Esophagus squamous epithelium (tissue), 5 donors: ENCODE measurements at places on chromosomes 7 and 10.

DNA sequence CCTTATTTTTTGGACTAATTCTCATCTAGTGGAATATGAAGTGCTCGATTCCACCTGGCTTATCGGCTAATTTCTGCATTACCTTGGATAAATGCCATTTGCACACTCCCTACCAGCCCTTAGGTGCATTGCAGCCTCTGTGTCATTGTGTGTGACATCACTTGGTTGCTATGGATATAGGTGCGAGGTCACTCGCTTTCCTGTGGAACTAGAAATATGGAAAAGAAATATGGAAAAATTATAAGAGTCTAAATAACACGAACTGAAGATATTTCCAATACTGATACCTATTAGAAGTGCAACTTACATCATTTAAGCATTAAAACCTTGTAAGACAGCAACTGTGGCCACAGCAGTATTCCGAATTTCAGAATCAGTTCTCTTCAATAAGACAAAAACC lies 2.0 kb downstream of the YWHAG start:
- no peak for DNase-seq

GRCh38 chr10:36119455-36119854 lies 477.4 kb upstream of the FZD8 start:
- no peak for DNase-seq

GRCh38 chr7:130441408-130441869 lies 623 bp upstream of the CEP41 start:
- no peak for DNase-seq

DNA sequence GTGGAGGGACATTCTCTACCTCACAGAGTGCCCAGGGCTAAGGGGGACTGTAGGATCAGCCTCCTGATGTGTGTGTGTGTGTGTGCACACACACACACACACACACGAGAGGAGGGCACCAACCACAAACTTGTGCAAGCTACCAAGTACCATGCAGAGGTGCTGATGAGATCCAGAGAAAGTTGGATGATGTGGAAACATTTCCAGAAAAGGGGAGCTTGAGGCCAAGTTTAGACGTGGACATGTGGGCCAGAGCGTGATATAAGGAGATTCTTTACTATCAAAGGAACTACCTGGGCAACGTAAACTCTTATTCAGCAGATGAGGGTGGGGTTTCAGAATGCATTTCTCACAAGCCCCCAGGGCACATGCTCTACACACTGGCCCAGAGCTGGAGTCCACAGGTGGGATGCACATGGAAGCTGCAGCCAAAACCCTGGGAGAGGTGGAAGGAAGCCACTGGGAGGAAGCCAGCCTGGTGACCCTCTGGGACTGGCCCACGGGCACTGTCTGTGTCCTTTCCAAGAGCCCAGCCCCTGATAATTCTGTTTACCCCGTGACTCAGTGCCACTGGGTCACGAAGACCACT lies 53.5 kb downstream of the DLG5 start:
- no peak for DNase-seq

- DNase-seq: no peak
Observed at GRCh38 chr7:46527360-46527759, 606.3 kb upstream of the IGFBP3 start.

GRCh38 chr7:81926154-81926553 lies 156.3 kb upstream of the HGF start:
- no peak for DNase-seq

DNA sequence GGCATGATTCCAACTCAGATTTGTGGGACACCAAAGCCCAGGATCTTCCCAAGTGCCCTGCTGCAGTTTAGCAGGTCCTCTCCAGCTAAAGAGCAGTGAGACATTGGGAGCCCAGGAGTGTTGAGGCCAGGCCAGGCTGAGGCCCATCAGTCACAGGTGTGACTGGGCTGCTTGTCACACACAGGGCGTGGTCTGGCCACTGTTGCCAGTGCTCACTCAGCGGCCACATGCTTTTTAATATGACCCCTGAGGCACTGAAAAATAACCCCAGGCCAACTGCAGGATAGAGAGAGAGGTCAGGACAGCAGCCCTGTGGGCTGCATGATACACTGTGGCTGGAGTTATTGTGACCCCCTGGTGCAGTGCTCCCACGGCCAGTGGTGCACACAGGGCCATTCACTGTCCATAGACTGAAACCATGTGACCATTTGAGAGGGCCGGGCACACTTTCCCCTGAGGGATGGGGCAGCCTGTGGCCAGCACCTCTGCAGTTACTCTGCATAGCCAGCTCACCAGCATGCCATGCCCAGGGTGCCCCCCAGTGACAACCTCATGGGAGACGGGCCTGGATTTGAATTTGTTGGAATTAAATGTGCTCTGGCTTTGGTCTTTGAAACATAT lies 4.2 kb downstream of the GDF2 start:
- no peak for DNase-seq

GRCh38 chr7:115099906-115100305 lies 178.0 kb downstream of the MDFIC start:
- no peak for DNase-seq

- DNase-seq: no peak
Observed at GRCh38 chr10:132724446-132724845, 61.5 kb downstream of the NKX6-2 start.

- DNase-seq: no peak
Observed at GRCh38 chr7:37942934-37943610, 22.6 kb downstream of the EPDR1 start.

DNA sequence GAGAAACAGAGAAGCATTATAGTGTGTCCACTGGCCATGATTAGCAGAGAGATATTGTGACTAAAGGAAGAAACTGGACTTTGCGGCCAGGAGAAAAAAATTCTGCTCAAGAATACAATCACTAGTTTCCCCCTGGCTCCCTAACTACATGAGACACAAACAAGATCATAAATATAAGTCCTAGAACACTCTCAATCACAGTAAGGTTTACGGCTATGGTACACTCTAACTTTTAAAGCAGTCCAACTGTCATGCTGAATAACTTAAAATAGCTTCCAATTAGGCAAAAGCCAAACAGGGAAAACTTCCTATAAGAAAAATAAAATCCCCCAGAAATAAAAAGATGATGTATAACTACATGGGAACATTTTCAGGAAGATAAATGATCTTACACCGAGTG lies 132.1 kb downstream of the STRA8 start:
- DNase-seq: no peak

DNA sequence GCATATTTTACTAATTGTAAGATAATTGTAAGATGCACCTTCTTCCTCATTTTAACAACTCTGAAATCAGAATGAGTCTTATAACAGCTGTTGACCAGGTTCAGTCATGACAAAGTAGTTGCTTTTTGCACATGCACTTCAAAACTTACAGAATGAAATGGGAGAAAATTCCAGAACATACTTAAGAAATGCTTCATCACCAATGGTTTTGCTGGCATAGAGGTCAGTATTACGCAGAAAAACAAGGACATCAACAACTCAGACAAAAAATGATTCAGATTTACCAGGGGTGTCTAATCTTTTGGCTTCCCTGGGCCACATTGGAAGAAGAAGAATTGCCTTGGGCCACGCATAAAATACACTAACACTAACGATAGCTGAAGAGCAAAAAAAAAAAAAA lies 13.3 kb downstream of the COL28A1 start:
- no peak for DNase-seq

DNA sequence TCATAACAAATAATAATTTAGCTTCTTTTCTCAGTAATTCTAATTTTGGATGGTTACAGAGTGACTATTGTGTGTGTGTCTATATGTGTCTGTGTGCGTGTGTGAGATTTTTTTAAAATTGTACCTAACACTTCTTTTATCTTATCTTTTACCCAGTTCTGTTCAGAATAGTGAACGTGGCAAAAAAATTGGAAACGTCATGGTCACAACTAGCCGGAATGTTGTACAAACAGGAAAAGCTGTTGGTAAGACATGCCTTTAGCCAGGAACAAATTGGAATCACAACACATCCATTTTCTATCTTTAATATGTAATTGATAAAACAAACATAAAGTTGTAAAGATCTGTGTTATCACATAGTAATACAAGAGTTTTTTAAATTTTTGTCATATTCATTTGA lies 85.4 kb downstream of the AVL9 start:
- DNase-seq: no peak

GRCh38 chr7:131157530-131158243 lies 170.0 kb upstream of the MKLN1 start:
- DNase-seq: no peak

- DNase-seq: no peak
Observed at GRCh38 chr7:26584987-26585665, 279.3 kb downstream of the SKAP2 start.

GRCh38 chr7:113283861-113284260 lies 165.5 kb upstream of the SMIM30 start:
- no peak for DNase-seq

DNA sequence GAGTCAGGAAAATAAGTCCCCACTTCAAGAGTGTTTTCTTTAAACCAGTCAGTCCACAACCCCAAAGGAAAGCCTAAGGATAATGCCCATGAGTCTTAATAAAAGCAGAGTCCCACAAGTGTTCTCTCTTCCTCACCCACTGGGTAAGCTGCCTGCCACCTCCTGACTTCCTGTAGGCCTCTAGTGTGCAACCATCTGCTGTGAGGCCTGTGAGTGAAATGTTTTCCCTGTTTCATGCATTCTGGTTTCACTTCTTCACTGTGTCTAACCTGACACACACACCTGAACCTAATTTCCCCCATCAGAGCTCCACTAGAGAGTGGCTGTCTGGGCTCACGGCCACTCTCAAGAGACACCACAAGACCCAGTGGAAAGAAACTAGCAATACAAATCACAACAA lies 38.9 kb upstream of the GDF10 start:
- DNase-seq: no peak

DNA sequence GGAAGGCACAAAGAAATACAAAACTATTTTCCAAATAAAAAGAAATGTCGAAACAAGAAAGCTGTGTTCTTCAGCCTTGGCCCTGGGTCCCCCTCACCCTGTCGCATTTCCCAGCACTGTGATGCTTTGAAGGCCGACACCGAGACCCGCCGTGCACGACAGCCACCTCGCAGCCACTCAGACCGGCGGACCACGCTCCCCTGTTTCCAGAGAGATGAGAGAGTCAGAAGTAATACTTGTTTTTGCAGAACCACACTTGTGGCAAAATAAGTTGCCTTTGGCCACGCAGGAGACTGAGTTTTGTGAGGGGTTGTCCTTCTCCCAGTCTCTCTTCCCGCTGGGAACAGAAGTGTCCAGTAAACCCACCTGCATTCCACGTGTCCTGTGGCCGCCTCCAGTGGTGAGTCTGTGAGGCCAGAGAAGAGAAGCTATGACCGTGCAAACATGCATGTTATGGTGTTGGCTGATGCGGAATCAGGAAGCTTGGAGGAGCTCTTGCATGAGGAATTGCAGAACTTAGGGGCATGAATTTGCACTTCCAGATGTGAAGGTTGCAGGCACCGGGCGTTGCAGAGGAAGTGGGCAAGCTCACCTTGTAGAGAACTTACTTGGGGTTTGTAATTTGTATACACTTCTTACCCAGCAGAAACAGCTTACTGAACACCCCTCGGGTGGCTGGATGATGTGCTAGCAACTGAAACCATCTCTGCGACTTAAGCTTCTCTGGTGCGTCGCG lies 194.5 kb downstream of the EBF3 start:
- DNase-seq: no peak

DNA sequence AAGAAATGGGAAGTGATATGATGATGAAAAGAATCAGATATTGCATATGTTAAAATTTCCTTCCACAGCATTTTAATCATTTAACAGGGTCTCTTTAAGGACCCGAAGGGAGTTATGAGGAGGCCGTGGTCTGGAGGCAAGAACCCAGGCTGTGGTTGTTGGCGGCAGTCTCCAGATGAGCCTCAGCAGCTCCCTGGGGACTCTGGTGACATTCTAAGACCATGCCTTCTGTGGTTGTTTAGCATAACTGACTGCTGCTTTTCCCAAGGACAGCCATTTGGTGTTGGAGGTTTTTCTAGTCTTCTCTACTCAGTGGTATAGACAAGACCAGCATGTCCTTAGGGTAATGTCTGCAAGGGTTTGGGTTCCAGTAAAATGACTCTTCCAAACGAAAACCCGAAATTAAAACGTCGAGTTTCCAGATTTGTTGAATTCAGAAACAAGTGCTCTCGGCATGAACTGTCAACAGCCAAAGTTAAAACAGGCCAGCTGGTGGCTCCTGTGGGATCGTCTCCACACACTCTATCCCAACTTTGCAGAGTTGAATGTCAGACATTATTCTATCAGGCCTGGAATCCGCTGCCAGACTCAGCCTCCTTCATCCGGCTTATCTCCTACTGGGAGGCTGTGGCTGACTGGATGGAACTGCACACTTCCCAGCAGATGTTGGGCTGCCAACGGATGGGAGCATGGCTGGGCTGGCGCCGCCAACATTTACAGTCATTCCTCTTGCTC lies 183.1 kb downstream of the TAX1BP1 start:
- no peak for DNase-seq

DNA sequence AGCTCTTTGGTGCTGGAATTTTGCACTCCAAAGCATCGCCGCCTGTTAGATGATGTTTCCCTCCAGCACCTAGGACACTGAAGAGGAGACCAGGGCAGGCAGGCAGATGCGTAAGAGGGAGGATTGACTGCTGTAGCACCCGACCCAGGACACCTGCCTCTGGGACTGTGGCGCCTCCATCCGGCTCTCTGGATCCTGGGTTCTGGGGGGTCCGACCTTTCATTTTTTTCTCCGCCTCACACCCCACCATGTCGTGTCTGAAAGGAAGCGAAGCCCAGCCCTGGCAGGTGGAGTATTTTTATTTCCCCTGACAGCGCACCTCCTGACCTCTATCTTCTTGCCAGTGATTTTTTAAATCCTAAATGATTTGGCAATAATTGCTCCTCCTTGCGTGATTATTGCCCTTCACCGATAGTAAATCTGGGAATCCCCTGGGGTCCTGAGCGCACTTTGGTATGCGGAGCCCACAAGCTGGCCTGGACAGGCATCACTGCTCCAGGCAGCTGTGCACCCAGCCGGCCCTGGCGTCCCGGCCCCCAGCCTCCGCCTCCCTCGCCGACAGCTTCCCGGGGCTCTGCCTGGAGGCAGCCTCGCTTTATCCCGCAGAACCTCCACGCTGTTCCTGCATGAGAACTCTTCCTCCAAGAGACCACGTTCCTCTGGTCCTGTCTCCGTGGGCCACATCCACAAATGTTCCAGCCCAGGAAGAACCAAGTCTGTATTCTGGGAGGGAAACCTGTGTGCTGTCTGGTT lies 48.4 kb downstream of the LHPP start:
- DNase-seq: no peak

GRCh38 chr10:84965468-84965867 lies 637.1 kb downstream of the CCSER2 start:
- DNase-seq: no peak
